ENCODE measurements at places on chromosomes 11 and 22. TPM values are rescaled to one million over a fixed set of nuclear protein-coding genes. Genes with fewer than 3 reads are reported as not detected.

DNA sequence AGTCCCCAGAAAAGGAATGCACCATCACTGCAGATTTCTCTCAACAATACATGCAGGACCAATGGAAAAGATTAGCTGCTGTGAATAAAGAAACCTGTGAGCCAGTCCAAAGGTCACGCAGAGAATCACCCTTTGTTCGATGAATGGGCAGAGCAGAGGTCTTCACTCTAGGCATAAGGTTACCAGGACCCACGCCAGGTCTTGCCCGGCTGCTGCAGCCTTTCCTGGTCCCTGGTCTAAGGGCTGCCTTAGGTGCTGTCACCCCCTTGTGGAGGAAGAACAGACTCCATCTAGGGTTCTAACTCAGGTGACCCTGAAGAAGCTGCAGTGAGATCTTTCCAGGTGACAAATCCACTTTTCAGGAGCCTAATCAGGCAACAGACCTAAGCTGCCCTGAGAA is 29.0 kb upstream of the NAP1L4 start:
- no peak overlapping the region for H3K4me3 ChIP-seq
- no peak overlapping the region for H3K27ac ChIP-seq
- no peaks in the 10 kb centered on the region for H3K27me3 ChIP-seq
- no peak for DNase-seq
- peaks cover 65% of the 10 kb centered on the region for H3K36me3 ChIP-seq

DNA sequence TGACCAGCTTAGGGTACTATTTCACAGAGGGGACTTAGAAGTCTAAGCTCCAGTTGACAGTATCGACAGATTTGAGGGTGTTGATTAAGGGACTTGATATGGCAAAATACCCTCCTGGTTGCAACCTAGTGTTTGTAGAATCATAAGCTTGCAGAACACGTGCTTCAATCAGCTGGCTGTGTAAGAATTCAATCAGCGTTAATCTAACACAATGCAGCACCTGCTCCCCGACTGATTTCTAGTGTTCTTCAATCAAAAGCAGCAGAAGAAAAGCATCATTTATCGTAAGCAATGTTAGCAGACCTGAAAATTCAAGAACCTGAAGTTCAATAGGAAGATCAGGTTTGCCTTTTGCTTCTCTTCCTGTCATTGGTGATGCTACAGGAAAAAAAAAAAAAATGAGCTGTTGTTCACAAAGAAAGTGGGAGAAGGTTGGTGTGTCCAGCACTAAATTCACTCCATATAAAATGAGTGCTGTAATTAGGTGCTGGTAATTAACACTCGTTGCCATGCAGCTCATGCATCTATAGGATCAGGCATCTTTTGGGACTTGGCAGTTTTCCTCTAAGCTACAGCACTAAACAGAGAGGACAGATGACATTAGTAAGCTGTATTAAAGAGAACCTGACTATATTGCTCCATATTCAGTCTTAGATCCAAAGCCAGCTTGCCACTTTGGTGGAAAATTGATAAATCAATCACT is 840.3 kb downstream of the OPCML start:
- H3K27ac ChIP-seq, result no peak overlapping the region
- H3K4me3 ChIP-seq, result no peak overlapping the region
- H3K4me1 ChIP-seq, result no peaks in the 10 kb centered on the region
- no peaks in the 10 kb centered on the region for H3K27me3 ChIP-seq
- no peaks in the 10 kb centered on the region for H3K36me3 ChIP-seq

F2 gene
- not detected for total RNA-seq

- no peaks in the 10 kb centered on the region for H3K4me1 ChIP-seq
- H3K36me3 ChIP-seq, result peaks cover 30% of the 10 kb centered on the region
- no peak overlapping the region for H3K27ac ChIP-seq
These were observed 98.1 kb downstream of the RNF169 start for GRCh38 chr11:74846770-74847169.

SLC17A6 gene
- not detected for total RNA-seq

GRCh38 chr11:95923439-95923727 is 524 bp downstream of the MTMR2 start:
- no peak for DNase-seq
- no peaks in the 10 kb centered on the region for H3K27me3 ChIP-seq
- peak overlapping the region; percentile 96 for H3K27ac ChIP-seq
- no peaks in the 10 kb centered on the region for H3K36me3 ChIP-seq
- peaks cover 26% of the 10 kb centered on the region for H3K4me1 ChIP-seq

OR52E8 gene
- total RNA-seq, result not detected

- no peaks in the 10 kb centered on the region for H3K36me3 ChIP-seq
- no peak overlapping the region for H3K27ac ChIP-seq
These were observed 103.8 kb downstream of the STIM1 start for GRCh38 chr11:3959015-3959902.

FAM118A gene
- 20.6 TPM for total RNA-seq

GRCh38 chr22:47665151-47665550 is 902.7 kb downstream of the TBC1D22A start:
- no peaks in the 10 kb centered on the region for H3K4me1 ChIP-seq
- no peaks in the 10 kb centered on the region for H3K36me3 ChIP-seq
- H3K27ac ChIP-seq, result no peak overlapping the region

DNA sequence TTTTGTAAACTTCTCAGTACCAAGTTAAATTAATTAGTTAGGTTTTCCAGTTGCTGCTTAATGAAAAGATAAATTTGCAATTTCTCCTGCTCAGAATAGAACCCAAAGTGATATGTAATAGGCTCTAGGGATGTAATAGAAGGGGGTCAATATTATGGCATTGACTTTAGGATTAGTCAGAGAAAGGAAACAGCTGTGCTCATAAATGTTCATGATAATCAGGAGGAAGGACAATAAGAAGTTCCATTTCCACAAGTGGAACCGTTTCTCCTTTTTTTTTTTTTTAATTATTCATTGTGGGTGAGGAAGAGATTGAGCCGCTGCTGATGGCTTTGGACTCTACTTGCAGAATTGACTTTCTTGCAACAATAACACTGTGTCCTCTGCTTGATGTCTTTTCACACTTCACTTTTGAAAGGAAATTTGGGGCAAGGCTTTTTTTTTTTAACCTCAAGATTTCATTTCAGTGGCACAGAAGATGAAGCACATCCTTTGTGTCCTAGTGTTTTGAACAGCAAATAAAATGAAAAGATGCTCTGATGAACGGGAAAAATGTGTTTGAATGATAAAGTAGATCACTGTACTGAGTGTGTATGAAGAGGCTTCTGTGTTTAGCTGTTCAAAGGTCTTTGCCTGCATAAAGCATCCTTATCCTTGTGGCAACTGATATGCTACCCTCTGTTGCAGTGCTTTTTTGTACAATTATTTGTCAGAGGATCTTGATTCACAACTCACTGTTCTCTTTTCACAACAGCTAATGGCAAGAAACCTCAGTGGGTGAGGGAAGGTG is 62.4 kb downstream of the GAS2 start:
- no peak overlapping the region for H3K27ac ChIP-seq
- H3K36me3 ChIP-seq, result no peaks in the 10 kb centered on the region
- no peak for DNase-seq
- no peak overlapping the region for H3K4me3 ChIP-seq
- no peaks in the 10 kb centered on the region for H3K27me3 ChIP-seq

DEFB131B gene
- total RNA-seq, result not detected

- H3K4me3 ChIP-seq, result no peak overlapping the region
- DNase-seq, result no peak
- H3K27ac ChIP-seq, result peak overlapping the region; percentile 18
- H3K27me3 ChIP-seq, result no peaks in the 10 kb centered on the region
- H3K4me1 ChIP-seq, result peaks cover 8% of the 10 kb centered on the region
These were observed 34.0 kb downstream of the AMPD3 start for GRCh38 chr11:10488934-10489691.

- H3K4me1 ChIP-seq, result no peaks in the 10 kb centered on the region
- no peak for DNase-seq
- H3K4me3 ChIP-seq, result no peak overlapping the region
- no peaks in the 10 kb centered on the region for H3K36me3 ChIP-seq
These were observed 545.8 kb upstream of the CCDC90B start for GRCh38 chr11:83831929-83832328.

SLC1A2 gene
- 2.5 TPM for total RNA-seq

ADORA2A gene
- 17.2 TPM for total RNA-seq

DNA sequence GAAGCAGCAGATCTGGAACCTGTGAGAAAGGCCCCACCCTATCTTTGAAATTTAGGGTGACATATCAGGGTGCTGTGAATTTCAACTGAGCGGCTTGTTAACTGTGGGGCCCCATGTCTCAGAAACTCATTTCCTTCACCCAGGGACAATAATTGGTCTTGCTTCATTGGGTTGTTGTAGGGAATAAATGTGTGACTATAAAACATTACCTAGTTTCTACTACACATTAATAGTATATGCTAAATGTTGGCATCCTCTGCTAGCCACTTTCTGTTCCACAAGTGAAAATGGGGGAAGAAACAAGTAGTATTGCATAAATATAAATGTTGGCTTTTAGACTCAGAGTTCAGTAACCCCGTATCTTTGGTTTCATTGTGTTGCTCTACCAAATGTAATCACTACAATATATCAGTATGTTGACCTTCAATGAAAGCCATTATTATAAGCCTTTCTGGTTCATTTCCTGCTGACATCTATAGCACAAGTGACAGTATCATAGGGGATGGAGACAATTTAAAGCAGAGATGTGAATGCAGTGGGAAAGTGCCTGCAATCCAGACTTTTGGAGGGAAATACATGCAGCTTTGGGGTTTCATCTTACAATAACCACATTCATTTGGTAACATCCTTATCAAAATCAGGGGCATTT is 905.5 kb upstream of the RAG2 start:
- H3K4me1 ChIP-seq, result no peaks in the 10 kb centered on the region
- no peak for DNase-seq
- no peak overlapping the region for H3K27ac ChIP-seq
- H3K27me3 ChIP-seq, result no peaks in the 10 kb centered on the region
